ENCODE measurements at places on chromosomes 1 and 21.

DNA sequence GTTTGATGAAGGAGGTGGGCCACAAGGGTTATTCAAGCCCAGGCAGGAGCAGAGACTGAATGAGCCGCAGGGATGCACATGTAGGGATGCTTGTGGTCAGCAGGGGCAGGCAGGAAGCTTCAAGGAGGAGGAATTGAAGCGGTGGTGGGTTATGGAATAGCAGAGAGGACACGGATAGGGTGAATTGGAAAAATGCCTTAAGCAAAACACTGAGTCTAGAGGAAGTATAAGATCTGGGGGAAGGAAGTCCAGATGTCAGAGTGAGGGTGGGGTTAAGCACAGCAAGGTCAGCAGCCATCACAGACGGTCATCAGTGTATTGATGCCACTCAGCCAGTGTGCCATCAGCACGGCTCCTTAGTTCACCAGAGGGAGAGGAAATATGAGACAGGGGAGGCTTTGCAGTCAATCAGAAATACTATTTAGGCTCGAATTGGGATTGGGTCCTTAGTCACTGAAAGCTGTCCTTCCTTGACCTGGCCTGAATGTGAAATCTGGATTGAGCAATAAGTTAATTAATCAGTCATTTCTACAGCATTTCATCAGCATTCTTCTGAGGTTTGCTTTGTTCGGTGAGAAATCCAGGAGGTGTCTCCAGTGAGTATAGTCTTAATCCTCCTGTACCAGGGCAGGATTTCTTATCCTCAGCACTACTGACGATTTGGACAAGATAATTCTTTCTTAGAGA is 6.0 kb upstream of the LCE1F start:
- no peak for DNase-seq

GRCh38 chr1:92134331-92134730 is 54.2 kb downstream of the BTBD8 start:
- DNase-seq: no peak

DNA sequence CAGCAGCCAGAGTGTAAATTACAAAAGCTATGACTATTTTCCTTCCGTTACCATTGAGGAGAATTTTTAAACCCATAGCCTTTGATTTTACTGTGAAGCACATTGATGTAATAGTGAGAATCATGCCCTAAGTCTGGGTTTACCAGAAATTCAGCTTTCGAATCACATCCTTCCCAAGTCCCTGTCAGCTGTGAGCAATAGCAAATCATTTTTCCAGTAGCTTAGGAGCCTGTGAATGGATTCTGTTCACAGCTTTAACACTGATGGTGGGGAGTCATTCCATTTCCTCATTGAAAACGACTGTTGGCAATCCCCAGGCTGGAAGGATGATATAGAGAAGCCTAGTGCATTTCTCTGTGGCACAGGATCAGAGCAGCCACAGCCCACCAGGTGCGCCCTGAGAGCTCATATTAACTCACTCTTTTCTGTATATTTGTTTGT is 82.2 kb upstream of the C1orf105 start:
- peak; percentile 39 for DNase-seq

- no peak for DNase-seq
Observed at GRCh38 chr1:218957971-218958370, 215.7 kb upstream of the LYPLAL1 start.

DNA sequence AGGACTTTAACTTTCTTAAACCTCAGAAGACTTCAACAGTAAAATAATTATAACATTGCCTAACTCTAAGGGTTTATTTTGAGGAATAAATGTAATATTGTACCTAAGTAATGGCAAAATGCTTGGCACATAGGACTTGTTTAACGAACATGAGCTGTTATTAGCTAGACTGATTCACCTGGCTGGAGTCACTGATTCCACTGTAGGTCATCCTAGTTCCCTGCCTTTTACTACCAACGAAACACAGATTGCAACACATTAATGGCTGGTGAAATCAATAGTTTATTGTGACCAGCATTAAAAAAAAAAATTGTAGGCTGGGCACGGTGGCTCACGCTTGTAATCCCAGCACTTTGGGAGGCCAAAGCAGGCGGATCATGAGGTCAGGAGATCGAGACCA is 45.5 kb upstream of the ATP5PO start:
- DNase-seq: no peak

Data from stimulated activated naive CD4-positive, alpha-beta T cell treated with Interleukin-2 at 50 U/mL for 16 hours (primary cell).